ENCODE measurements at places on chromosomes 4 and X.

DNA sequence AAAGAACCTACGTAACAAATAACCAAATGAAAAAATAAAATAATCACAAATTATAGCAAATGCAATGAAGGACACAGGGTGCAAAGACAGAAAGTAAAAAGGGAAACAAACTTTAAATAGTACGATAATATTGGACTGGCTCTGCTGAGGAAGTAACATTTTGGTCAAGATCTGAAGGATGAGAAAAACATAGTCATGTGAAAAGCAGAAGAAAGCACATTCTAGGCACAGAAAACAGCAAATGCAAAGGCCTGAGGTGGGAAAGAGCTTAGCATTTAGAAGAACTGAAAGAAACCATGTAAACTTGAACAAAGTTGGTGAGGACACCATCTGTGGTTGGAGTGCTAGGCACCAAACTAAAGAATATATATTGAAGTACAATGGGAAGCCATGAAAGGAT lies 111.2 kb downstream of the PPP3CA start:
- DNase-seq = no peak

DNA sequence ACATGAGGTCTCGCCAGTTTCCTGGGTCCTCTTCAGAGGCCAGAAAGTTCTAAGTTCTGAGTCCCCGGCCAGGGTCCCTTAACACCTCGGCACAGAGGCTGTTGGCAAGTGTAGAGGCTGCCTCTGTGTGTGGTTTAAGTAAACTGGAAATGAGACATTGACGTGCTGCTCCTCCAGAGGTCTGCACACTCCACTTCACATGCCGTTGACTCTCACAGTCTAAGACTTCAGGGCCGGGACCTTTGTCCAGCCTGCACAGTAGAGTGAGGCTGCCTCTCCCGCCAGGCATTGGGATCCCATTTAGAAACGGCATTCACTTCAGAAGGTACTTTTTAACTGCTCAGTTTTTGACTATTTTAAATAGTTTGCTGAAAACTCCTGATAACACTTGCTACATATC lies 10.6 kb upstream of the TADA2B start:
- no peak for DNase-seq

DNA sequence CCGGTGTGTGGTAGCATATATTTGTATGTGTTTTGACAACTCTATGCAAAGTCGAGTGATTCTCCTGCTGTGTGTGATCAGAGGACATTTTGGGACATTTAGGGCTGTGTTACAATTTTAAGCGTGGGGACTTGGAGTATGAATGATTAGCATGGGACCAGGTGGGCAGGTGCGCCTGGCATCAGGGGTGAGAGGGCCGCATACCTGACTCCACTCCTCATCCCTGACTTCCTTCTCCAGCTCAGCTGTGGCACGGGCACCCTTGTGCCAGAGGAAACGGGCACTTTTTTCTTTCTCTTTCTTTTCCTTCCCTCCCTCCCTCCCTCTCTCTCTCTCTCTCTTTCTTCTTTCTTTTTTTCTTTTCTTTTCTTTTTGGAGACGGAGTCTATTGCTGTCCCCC lies 15.7 kb upstream of the PLCXD1 start:
- DNase-seq = no peak

GRCh38 chr4:144648042-144648441 lies 2.1 kb downstream of the HHIP start:
- no peak for DNase-seq

- DNase-seq = no peak
Measured at GRCh38 chr4:157080605-157081004, 4.7 kb downstream of the GLRB start.

- no peak for DNase-seq
Measured at GRCh38 chr4:130699004-130699403, 1603.1 kb downstream of the C4orf33 start.

DNA sequence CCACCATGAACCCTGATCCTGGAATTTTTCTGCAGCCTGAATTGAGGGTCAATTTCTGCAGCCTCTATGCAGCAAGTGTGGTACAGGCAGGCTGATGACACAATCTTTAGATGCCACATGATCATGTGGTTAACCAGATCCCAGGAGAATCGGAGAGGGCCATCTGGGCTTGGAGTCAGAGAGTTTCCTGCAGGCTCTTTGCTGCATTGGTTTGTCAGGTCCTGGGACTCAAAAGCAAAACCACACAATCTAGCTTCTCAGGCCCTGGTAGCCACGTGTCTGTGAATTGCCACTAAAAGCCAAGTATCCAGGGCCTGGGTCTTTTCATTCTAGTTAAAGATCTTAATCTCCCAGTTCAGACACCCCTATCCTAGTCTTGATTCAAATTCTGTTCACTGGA lies 464.5 kb downstream of the BCOR start:
- DNase-seq = peak; percentile 21

- DNase-seq = peak; percentile 45
Measured at GRCh38 chr4:85391589-85392410, 83.2 kb upstream of the ARHGAP24 start.

- DNase-seq = peak; percentile 37
Measured at GRCh38 chr4:107153956-107154355, 117.8 kb upstream of the DKK2 start.

- DNase-seq = peak; percentile 38
Measured at GRCh38 chrX:7987160-7988012, 60.2 kb upstream of the PNPLA4 start.

- DNase-seq = no peak
Measured at GRCh38 chr4:94116842-94117241, 90.8 kb upstream of the SMARCAD1 start.

- no peak for DNase-seq
Measured at GRCh38 chr4:101252721-101253120, 94.6 kb downstream of the PPP3CA start.

GRCh38 chr4:136465691-136466090 lies 1066.6 kb downstream of the PCDH18 start:
- no peak for DNase-seq

DNA sequence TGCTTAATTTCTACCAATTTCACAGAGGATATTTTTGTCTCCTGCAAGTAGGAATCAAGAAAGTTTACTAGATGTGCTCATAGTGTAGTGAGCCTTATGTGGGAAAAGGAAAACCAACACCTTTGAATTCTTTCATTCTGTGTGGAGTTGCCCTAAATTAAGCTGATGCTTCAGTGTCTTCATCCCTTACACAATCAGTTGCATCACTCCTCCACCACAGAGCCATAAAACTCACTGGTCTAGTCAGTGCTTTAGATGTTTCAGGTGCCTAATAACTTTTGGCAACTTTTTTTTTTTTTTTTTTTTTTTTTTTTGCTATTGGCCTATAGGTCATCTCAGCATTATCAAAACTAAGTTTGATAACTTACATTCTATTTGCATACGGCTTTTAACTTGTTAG lies 41.5 kb downstream of the HHIP start:
- peak; percentile 53 for DNase-seq

GRCh38 chrX:52262195-52262546 lies 77.5 kb downstream of the MAGED4 start:
- no peak for DNase-seq

- no peak for DNase-seq
Measured at GRCh38 chr4:69759189-69759604, 1.2 kb downstream of the SULT1B1 start.

DNA sequence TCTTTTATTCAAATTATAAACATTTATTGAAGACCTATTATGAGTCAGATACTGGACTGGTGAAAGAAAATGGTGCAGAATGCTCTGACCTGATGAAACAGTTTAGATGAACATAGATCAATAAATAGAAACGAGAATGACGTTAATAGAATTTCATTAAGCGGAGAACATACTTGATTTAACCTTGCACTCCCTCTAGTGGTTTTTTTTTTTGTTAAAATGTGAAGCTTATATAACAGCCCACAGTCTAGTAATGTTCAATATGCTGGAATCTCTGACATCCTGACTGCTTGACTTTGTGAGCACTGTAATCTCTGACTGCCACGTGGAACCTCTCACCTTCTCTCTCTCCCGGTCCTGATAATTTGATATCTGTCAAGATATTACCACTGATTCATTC lies 32.3 kb downstream of the HDAC8 start:
- peak; percentile 22 for DNase-seq

- DNase-seq = peak; percentile 6
Measured at GRCh38 chrX:18885328-18886004, 98.4 kb downstream of the PHKA2 start.

DNA sequence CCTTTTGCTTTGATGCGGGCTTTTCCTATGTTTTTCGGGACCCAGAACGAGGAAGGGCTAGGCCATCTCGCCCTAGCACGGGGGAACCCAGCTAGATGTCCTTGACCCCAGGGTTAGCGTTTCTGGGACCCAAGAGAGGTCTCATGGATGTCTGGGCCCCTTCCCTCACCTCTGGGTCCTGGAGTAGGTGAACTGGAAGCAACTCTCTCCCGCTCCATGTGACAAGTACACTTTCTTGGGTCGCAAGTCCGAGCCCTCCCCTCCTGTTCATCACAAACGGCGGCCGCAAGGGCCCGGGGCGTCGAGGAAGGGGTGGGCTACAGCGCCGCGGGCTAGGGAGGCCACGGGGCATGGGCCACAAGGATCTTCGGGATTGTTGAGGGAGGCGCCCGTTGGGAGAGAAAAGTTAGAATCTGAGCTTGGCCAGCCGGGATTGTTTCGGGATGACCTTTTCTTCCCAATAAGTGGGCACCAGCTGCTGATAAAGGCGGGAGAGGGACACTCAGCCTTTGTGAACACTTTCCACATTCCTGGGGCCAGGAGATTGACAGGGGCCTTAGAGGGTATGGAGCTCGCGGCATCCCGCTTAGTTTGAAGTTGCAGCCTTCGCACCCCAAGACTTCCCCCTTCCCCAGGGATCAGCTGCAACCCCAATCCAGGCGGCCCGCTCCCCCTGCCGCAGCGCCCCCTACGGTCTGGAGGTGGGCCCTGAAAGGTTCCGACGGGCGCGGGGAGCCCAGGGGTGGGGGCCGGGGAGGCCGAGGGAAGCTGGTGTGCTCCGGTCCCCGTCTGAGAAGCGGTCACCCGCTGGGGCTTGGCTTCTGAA lies 136.9 kb upstream of the ZIC3 start:
- no peak for DNase-seq

DNA sequence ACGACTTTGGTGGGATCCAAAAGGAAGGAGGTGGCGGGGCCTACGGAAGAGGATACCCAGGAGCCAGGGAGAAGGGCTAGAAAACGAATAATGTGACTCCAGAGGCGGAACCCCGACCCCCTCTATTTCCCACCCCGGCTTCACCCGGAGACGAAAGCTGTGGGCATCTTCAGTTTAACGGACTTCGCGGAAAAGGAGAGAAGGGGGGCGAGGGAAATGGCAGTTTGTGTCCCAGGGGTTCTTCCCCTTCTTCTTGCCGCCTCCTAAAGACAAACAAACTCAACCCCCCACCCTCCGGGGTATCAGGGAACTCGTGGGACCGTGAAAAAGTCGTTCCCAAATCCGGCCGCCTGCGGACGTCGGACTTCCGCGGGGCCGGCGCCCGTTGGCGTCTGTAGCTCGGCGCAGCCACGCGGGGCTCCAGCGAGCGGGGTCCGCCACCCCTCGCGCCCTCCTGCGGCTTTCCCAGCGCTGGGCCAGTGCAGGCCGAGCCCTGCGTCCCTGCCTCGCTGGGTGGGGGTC lies 3.6 kb upstream of the LEF1 start:
- DNase-seq = no peak

DNA sequence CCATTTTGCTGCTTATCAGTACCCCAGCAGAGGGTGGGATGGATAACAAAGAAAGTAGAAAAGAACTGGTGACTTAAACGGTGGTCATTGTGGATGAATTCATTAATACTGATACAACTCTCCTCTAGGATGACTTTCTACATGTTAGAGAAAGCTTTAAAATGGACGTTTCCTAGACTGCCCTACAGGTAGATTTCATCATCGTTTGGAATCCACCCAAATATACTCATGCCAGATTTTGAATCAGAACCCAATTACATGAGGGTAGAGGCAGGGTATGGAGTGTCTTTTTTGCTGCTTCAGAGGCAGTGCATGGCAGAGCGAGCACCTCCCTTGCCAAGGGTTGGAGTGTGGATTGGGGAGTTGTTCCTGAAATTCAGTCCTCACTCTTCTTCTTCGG lies 13.3 kb upstream of the ANTXR2 start:
- DNase-seq = no peak

DNA sequence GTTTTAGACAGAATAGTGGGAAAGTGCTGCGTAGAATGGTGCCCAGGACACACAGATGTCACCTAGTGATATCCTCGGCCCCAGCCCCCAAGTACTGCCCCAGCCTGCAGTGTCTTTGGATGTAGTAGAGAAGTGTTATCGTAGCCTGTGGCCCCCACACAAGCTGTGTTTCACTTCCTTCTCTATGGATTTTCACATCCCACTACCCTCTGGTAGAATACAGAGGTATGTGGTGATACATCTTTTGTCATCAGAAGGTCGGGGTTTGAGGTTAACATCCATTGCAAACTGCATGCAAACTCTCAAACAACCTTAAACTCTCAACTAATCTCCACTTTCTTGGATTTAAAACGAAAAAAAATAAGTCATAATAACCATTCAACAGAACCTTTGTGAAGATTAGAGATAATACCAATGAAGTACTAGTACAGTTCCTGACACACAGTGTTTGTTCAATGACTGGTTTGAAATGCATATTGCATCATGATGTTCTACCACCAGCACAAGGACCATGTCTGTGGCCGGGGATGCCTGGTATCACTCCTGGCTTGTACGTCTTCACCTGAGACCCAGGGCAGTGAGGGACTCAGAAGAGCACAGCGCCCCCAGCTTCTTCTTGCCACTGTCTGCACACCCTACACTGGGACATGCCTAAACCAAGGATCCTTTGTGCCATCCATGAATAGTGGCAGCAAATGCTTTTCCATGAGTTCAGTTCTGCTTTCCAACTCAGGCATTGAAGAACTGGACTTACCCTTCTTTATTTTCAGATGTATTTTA lies 267.3 kb downstream of the DCTD start:
- no peak for DNase-seq

DNA sequence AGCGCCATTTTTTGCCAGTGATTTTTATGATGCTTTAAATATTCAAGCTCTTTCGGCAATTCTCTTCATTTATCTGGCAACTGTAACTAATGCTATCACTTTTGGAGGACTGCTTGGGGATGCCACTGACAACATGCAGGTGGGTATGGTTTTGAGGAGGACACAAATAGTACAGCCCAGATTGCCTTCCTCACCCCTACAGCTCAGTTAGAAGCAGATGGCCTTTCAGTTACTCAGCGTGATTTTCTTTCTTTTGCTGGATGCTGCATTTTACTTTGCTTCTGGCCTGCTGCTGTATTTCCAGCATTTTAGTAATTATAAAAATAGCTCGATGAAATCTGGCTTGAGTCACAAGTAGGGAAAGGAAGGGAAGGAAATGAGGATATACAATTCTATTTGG lies 114.7 kb downstream of the SLC4A4 start:
- DNase-seq = no peak

- DNase-seq = no peak
Measured at GRCh38 chrX:151737494-151737893, 2.9 kb downstream of the CNGA2 start.

DNA sequence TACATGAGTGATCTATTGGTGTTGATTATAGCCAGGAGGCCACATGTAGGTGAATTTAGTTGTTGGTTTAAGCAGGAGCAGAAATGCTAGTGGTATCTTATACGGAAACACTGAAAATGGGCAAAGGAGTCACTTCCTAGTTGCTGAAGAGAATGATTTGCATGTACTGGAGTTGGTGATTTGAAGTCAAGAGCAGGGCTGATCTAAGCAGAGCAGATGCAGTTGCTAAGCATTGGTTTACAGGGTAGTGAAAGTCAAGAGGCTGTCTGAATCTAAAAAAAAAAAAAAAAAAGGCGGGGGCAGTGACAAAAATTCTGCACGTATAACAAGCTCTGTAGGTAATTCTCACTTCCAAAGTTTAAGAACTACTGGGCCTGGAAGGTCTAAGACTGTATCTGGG lies 90.4 kb upstream of the HPRT1 start:
- DNase-seq = no peak

- no peak for DNase-seq
Measured at GRCh38 chr4:134740290-134740689, 538.7 kb upstream of the PABPC4L start.

- DNase-seq = no peak
Measured at GRCh38 chr4:113899271-113900070, 80.0 kb downstream of the ARSJ start.
